ENCODE measurements at places on chromosomes 2 and 18.
A peak's percentile ranks its signal among the peaks of the same experiment; 100 is the strongest.

DNA sequence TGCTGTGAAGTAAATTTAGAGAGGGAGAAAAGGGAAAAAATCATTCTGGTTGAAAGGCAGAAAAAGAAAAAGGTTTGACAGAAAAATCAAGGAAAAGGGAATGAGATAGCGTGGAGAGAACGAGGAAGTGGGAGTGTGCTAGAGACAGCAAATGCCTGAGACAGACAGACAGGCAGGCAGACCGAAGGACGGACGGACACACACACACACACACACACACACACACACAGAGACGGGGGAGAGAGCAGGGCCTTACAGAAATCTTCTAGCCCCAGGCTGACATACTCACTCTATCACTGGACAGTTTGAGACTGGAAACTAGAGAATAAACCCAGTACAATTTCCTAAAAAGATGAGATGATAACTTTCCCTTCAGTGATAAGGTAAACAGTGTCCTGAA lies 238.4 kb downstream of the ZNF521 start:
- DNase-seq: no peak

- no peak for DNase-seq
Measured at GRCh38 chr2:195594919-195595694, 61.9 kb upstream of the SLC39A10 start.

DNA sequence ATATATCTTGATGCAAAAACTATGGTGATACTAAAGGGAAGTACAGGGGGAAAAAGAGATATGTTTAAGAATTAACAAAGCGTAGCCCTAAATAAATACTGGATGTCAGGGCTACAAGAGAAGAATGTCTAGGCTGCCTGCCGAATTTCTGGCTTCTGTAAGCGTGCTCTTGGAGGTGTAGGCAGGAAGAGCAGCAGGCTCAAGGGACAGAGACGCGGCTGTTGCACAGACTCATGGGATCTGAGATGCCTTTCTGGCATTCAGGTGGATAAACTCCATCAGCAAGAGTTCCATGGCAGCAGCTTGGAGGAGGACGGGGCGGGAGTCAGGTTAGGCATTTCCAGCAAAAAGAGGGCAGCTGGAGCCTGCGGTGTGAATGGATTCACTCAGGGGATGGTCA lies 123.2 kb upstream of the TWIST2 start:
- DNase-seq: no peak

DNA sequence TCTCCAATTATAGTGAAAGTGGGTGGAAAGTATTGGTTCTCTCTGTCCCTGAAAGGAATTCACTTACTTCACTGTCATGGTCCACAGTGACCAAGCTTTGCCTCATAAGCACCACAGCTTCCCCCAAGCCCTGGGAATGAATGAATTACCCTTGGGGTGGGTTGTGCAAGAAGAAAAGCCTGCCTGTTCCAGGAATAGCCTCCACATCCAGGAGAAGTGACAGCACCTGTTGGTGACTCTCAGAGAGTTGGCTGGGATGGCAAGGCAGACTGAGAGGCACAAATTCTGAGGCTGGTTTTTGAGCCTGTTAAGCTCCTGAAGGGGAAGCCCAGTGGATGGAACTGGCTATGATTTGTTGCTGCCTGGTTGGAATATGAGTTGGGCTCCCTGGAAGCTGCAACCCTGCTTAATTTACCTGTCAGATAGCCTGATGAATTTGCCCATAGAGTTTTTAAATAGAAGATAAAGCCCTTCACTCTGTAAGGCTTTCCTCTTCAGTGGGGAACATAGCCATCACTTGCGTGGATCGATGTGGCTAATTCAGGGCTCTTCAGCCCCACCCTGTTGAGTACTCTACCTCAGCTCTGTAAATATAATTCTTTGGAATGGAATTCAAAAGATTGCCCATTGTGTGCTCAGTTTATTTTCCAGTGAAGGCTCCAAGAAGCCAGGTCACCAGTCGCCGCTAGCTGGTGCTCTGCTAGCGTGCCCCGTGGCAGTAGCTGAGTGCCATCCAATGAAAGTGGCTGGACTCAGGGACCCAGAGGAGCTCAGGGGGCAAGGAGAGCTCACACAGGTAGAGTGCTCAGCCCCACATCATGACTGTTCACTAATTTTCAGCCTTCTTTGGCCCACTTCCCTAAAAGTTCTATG lies 479.3 kb downstream of the IRS1 start:
- no peak for DNase-seq

- DNase-seq: no peak
Measured at GRCh38 chr2:61640406-61640805, 102.2 kb upstream of the XPO1 start.

- DNase-seq: no peak
Measured at GRCh38 chr2:49753344-49753985, 599.1 kb upstream of the FSHR start.

- no peak for DNase-seq
Measured at GRCh38 chr2:152054593-152054992, 44.3 kb downstream of the CACNB4 start.

- DNase-seq: no peak
Measured at GRCh38 chr2:225400546-225401400, 1.3 kb downstream of the NYAP2 start.

GRCh38 chr2:183125659-183126341 lies 1.6 kb downstream of the NUP35 start:
- no peak for DNase-seq

DNA sequence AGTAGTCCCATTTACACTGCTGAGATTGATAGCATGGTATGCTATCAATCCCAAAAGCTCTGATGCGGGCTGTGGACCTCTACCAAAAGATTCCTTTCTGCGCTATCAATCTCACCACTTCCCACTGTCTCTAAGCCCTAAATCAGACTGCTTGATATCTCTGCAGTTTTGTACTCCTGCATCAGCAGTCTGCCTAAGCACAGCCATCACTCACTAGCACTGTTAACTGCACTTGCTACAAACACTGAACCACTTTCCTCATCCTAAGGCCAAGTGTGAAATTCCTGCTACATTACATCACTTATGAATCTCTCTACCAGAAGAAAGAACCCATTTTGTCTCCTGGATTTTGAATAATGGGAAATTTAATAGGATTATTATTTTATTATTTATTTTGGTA lies 237.0 kb downstream of the HNMT start:
- no peak for DNase-seq

DNA sequence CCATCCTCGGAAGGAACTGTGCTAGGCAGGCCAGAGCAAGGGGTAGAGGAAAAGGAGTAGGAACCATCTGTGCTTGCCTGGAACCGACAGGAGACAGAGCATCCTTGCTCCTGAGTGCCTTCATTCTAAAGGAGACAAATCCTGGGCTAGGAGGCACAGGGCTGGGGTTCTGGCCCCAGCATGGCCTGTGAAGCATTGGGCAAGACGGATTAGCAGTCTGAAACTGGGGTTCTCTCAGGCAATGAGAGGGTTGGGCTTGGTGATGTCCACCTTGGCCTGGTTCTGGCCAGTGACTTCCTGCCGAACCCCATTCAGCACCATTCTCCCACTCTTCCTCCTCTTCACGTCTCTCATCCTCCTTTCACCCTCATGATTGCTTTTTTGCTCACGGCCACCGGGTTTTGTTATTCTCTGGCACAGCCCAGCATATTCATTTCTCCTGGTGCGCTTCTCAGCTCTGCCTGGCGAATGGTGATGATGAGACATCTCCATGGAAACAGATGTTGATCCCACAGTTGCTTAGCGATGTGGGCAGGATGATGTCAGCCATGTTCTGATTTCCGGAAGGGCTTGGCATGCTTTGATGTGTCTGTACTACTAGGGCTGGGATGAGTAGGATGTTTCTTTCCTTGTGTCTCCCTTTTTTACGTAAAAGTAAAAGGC lies 127.7 kb downstream of the CAPN13 start:
- no peak for DNase-seq

- no peak for DNase-seq
Measured at GRCh38 chr2:99152199-99152895, 2.4 kb downstream of the TSGA10 start.

- no peak for DNase-seq
Measured at GRCh38 chr18:67961701-67962440, 445.4 kb upstream of the DSEL start.

GRCh38 chr18:50961974-50962373 lies 5.9 kb upstream of the ELAC1 start:
- no peak for DNase-seq

GRCh38 chr18:6427286-6427685 lies 12.6 kb upstream of the L3MBTL4 start:
- no peak for DNase-seq

DNA sequence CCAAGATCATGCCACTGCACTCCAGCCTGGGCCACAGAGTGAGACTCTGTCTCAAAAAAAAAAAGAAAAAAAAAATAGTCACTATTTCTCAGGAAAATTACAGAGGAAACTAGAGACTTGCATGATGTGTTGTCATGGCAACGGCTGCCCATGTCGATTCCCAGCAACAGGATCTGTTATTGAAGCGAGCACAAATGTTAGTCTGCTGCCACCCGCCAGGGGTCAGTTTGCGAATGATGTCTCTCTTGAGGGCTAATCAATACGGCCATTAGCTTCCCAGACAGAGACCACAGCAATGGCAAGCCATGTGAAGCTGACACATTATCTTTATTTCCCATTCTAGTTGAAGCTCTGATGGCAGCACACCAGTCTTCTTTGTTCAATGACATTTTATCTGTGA lies 32.4 kb upstream of the ACYP2 start:
- DNase-seq: no peak

GRCh38 chr2:27019931-27020855 lies 12.6 kb upstream of the TMEM214 start:
- no peak for DNase-seq

GRCh38 chr2:112256654-112257053 lies 1.8 kb upstream of the ZC3H8 start:
- DNase-seq: no peak

- peak; percentile 62 for DNase-seq
Measured at GRCh38 chr18:12934454-12935071, 13.2 kb upstream of the SEH1L start.

DNA sequence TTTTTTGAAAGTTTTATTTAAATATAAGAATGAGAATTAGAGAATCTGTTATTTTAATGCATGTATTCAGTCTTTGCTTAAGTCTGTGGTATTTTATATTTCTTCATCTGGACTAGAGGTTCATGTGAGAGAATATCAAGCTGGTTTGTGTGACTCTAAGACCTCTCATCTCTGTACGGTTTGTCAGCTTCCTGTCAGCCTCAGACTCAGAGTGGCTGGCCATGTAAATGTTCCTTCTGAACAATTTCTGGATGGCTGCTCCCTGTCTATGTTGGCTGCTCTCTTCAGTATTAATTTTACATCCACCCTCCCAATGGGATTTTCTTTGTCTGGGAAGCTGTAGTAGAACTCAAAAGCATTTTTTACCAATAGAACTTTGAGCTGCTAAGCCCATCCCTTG lies 225.3 kb upstream of the THUMPD2 start:
- DNase-seq: no peak

DNA sequence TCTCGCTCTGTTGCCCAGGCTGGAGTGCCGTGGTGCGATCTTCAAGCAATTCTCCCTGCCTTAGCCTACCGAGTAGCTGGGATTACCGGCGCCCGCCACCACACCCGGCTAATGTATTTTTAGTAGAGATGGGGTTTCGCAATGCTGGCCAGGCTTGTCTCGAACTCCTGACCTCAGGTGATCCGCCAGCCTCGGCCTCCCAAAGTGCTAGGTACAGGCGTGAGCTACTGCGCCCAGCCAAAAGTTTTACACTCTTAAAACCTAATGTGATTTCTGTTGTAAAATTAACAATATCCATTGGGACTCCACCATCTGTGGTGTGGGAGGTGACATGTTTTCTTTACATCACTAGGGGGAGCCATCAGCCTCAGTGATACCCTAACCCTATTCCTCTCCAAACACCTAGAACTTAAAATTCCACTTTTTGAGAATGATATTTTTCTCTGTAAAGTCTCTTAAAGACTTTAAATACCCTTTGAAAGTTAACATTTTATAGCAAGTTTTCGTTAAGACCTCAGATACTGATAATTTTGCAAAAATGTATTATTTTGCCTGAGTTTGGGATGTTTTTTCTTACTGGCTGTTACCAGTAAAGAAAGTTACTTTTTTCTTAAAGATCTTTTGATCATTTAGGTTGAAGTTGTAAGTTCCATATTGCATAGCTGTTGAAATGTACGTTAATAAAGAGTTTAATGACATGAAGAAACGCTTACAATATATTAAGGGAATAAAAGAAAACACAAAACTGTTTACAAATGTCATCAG lies 11.6 kb upstream of the EIF2AK2 start:
- no peak for DNase-seq

GRCh38 chr2:139836769-139837168 lies 1056.6 kb upstream of the NXPH2 start:
- DNase-seq: no peak

- DNase-seq: no peak
Measured at GRCh38 chr2:60977562-60977895, 40.0 kb upstream of the PEX13 start.

DNA sequence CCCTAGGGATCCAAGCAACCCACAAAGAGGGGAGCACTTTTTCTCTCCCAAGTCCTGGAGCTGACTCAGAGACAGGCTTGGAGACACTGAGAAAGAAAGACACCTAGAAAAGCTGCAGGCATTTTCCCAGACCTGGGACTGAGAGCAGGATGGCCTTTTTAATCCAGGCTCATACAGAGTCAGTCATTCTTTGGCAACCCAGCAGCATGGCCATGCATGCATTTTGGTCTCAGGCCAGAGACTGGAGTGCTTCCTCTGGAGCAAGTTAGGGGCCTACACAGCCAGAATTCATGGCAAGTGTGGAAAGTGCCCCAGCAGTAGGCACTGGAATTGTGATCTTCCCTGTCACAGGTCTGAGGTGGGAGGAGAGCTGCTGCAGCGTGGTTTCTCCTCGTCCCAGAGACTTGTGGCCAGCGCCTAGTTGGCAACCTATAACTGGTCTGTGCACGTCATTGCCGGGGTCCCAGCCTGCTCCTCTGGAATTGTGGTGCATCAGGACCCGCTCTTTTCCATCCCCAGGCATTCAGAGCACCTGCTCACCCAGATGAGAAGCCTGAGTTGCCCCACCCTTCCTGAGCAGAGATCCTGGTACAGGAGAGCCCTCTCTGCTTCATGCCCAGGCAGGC lies 231.9 kb upstream of the RAB6C start:
- no peak for DNase-seq

DNA sequence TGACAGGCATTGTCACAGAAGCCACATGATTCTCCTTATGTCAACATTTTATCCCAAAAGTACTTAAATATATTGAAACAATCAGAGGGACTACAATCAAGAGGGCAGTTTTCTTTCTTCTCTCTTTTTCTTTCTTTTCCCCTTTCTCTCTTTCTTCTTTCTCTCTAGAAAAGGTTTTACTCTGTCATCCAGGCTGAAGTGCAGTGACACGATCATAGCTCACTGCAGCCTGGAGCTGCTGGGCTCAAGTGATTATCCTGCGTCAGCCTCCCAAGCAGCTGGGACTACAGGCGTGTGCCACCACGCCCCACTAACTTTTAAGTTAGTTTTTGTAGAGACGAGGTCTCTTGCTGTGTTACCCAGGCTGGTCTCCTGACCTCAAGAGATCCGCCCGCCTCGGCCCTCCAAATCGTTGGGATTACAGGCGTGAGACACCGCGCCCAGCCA lies 1.0 kb upstream of the PRKD3 start:
- DNase-seq: no peak

Data from CD4-positive, CD25-positive, alpha-beta regulatory T cell (primary cell).